Ecto neural progenitor cell (in vitro differentiated cells): ENCODE measurements at places on chromosomes 7 and 10.

- DNase-seq = no peak
These were observed 603.3 kb upstream of the IGFBP3 start for GRCh38 chr7:46524350-46524749.

DNA sequence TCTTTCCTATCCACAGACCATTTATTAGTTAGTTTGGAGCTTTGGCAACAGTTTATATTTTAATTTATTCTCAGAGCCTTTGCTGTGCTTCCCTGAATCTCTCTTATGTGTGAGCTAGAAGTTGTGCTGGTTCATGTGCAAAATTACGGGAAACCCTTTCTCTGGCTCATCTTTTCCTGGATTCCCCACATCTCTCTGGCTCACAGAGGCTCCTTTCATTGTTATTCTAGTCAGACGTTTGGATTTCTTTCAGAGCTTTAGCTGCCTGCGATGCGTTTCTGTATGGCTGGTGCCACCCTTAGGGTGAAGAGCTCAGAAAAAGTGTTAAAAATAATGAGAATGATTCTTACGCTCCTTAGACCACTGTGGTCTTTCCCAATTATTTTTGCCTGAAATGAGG, 53.3 kb downstream of the TPST1 start:
- DNase-seq = no peak

DNA sequence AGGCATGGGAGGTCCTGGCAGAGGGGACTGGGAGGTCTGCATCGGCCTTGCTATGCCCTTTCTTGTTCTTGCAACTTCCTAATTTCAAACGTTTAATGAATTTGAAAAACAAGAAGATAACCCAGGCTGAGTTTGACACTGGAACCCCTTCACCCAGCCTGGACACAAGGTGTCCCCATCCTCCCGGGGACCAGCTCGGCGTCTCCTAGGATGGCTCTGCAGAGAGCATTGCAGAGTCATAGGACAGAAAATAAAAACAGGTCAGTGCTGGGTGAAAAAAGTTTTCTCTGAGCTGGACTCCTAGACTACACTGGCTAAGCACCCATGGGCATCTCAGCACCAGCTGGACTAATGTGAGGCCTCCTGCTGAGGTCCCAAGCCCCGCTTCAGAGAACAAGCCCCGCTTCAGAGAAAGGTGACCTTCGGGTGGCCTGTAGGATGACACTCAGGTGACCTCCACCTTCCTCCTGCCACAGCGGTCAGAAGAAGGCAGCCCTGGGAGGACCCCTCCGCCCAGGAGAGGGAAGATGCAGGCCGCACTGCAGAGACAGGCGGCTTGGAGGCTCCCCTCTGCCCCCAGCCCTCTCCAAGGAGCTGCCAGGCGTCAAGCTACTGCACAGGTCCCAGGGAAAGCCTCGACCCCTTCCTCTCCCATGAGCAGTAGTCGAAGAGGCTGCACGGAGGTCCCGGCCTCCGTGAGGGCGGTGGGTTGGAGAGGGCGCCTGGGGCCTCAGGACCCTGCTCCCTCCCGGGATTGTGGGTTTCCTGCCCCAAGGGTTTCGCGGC, 9.3 kb upstream of the UNCX start:
- peak; percentile 57 for DNase-seq

DNA sequence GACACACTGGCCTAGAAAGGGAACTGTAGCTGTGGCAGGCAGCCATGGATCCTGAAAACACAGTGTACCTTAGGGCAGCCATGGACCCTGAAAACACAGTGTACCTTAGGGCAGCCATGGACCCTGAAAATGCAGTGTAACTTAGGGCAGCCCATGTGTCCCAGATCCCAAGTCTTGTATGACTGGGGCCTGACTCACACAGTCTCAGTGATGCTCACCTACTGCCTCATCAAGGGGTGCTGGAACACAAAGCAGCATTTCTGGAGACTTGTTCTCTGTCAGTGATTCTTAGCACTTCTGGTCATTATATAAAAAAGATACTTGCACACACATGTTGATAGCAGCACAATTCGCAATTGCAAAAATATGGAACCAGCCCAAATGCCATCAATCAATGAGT, 70.2 kb upstream of the LAMB4 start:
- no peak for DNase-seq

GRCh38 chr10:13971601-13972475, 358.9 kb downstream of the FRMD4A start:
- no peak for DNase-seq

DNA sequence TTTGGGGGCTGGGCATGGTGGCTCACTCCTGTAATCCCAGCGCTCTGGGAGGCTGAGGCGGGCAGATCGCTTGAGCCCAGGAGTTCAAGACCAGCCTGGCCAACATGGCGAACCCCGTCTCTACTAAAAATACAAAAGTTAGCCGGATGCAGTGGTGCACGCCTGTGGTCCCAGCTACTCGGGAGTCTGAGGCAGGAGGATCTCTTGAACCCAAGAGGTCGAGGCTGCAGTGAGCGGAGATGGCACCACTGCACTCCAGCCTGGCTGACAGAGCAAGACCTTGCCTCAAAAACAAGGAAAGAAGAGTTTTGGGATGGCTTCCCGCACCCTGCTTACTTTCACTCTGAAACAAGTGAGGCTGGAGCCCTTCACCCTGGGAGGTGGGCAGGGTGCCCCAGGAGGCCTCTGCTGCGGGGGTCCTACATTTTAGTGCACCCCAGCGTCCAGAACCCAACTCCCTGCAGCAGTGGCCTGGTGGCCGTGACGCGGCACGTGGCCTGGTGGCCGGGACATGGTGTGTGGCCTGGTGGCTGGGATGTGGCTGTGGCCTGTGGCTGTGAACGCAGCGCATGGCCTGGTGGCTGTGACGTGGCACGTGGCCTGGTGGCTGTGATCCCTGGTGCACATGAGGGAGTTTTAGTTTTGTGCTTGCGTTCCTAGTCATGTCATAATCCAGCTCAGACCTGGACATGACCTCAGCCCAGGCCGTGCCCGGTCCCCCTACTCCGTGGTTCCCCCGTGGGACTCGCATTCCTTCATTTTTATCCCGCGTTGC, 9.3 kb downstream of the KNDC1 start:
- peak; percentile 32 for DNase-seq

DNA sequence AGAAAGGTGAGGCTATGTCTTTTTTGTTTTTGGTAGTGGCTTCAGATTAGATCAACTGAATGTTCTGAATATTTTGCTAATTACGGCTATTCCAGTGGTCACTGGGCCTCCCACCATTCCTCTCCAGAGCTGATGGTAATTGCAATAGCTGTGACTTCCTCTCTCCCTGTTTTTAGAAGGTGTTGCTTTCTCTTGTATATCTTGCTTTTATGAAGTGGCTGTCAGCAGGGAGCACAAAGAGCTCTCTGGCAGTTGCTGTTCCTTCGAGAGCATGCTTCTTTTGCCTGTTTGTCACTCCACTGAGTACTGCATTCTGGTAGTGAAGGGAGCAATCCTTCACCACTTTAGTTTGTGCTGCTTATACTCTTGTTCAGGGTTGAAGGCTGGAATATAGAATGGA, 133.3 kb downstream of the EXOC4 start:
- DNase-seq = no peak

DNA sequence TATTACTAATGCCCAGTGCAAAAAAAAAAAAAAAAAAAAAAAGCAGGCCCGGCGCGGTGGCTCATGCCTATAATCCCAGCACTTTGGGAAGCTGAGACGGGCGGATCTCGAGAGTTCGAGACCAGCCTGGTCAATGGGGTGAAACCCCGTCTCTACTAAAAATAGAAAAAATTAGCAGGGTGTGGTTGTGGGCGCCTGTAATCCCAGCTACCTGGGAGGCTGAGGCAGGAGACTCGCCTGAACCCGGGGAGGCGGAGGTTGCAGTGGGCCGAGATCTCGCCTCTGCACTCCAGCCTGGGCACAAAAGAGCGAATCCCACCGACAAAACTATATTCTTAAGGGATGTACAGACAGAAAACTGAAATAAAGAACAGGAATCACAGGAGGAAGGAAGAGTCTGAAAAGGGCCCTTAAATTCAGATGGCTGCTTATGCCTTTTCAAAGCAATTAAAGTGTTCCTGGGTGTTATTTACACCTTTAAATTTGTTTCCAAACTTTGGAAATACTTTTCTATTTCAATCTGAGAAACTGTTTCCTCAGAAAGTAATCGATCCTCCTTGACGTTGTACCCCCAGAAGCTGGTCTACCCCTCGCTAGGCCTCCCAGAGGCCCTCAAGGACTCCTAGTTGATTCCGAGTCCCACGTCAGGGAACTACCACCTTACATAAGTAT, 2.0 kb upstream of the KMT2E start:
- no peak for DNase-seq

DNA sequence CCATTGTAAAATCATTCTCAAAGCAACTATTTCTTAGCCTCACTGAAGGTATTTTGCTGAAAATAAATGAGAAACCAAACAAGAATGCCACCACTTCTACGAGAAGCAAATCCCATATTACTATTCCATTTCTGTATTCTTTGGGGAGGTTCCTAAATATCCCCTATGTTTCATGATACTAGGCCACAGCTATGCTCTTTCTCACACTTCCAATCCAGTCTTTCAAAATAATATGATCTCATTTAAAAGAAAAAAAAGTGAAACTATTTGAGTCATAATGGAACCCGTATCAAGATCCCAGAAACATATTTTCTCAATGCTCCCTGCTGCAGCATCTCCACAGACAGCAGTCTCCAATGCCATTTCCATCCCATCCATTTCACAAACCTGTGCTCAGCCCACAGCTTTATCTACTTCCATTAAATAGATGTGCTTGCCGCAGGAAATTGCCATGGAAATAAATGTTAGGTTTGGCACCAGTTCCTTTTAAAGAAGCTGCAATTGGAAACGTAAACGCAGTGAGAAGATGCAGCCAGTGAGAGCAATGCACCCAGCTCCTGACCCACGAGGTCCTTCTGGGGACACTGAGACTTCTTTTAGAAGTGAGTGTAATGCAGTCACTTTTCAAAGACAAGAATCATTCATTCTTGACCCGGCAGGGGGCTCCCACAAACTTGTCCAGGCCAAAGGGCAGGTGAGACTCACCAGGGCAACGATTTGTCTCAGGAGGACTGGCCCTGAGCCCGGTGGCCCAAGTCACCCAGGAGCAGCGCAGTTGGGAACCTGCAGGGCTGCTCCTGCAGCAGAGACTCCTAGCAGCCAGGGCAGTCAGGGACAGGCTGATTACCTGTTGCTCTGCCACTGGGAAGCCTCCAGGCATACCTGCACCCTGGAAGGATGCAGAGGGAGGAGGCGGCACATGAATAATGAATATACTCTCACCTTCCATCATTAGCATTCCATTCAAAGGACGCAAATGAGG, 99.6 kb downstream of the C10orf90 start:
- no peak for DNase-seq

GRCh38 chr10:76582531-76582930, 1055.1 kb downstream of the KCNMA1 start:
- no peak for DNase-seq

DNA sequence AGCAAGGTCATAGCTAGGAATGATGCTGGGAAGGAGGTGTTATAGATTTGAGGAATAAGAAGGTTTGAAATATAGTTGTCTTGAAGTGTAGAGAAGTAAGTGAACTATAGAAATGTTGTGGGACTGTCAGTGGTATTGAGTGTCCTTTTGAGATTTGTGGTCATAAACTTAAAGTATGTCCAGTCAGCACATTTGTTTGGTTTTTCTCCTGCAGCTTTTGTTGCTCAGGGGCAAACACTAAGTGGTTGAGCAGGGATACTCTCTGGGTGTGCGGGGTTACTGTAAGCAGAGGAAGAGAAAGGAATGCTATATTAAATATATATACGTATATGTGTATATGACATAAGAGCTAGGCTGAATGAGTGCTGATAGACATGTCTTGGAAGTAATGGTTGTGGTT, 67.1 kb downstream of the HECTD2 start:
- DNase-seq = no peak

GRCh38 chr10:85600026-85600743, 766.4 kb downstream of the GRID1 start:
- no peak for DNase-seq

GRCh38 chr10:48758411-48758810, 73.7 kb downstream of the WDFY4 start:
- no peak for DNase-seq

- DNase-seq = peak; percentile 47
These were observed 853.5 kb downstream of the GATA3 start for GRCh38 chr10:8908013-8908412.

DNA sequence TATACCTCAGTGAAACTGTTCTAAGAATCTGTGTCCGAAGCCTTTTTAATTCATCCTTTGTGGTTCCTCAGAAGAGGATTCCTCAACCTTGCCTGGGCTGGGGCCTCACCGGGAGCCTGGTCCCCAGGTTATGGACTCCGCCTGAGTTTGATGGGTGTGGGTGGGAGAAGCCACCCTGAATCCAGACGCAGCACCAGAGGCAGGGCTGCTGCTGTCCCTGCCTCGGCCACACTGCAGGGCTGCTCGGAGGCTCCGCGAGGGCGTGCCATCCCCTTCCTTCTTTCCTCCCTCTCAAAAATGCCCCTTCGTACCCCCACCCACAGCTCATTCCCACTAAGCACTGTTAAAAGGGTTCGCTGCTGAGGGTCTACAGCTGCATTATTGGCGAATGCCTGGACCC, 146.3 kb downstream of the ADARB2 start:
- no peak for DNase-seq

DNA sequence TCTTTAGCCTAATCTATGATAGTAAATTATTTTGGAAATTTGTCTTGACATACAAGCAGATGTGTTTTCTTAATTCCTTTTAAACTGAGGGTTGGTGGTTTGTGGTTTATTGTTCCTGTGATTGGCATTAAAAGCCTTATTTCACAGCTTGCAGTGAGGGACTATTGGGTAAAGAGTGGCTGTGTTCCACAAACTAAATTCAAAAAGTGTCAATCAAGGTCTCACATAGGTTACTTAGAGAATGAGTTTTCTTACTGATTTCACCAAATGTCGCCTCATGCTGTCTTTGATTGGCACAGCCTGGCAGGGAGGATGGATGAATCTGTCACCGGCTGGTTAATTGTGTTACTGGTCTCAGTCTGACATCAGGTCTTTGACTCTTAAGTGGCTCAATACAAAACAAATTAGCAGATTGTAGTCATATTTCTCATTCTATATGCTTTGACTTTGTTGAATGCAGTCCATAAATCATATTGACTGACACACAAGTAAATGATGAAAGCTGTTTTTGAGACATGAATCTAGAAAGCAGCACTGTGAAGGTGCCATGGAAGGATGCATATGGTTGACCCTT, 66.8 kb upstream of the CYP26C1 start:
- no peak for DNase-seq
